Activated CD4-positive, alpha-beta T cell treated with anti-CD3 and anti-CD28 coated beads, Interleukin-2, amount 50 U/mL, for 1 hour (primary cell): ENCODE measurements at places on chromosomes 3 and 15.

DNA sequence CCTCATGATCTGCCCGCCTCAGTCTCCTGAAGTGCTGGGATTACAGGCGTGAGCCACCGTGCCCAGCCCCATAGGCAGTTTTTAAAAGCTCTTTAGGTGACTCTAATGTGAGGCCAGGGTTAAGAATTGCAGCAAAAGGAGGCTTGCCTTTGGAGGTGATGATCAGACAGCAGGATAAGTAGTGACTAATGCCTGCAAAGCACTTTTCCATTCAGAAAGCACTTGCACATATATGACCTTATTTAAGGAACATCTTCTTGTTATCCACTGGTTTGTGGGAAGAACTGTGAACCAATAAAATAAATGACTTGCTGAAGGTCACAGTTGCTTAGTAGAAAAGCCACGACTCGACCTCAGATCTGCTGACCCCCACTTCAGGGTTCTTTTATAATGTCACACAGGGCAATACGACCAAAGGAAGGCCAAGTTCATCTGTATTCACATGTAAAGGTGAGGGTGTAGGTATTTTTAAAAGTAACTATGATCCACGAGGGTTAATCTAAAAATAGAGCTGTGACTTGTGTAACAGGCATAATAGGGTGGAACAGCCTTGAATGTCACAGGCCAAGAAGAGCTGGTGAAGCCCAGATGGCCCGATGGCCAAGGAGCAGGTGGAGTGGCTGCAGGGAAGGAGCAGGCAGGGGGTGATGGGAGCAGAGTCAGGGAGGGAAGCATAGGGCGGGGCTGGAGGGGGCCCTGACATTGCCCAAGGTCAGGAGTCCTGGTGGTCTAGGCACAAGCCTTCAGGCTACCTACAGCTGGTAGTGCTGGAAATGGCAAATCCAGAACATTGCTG lies 24.4 kb downstream of the LARP6 start:
- DNase-seq: no peak

GRCh38 chr3:81863756-81864155 lies 102.3 kb upstream of the GBE1 start:
- DNase-seq: no peak

GRCh38 chr3:116281313-116282143 lies 163.8 kb downstream of the LSAMP start:
- DNase-seq: no peak

GRCh38 chr15:66751579-66751978 lies 49.5 kb downstream of the SMAD6 start:
- DNase-seq: no peak

DNA sequence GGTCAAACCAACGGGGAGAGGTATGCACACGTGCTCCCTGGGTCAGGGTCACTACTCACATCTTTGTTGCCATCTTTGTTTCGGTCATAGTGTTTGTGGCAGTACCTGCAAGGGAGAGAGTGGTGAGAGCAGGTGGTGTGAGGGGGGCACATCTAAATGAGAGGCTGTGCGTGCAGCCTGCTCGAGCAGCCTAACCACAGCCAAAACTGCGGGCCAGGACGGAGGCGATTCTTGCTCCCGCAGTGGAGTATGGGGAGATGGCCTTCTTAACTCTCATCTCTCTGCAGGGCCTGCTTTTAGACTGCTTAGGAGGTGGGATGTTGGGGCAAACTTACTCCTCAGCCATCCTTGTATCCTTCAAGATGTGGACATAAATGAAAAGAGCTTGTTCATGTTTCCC lies 6.9 kb upstream of the PLA2G4F start:
- DNase-seq: no peak

- DNase-seq: no peak
These were observed 674 bp upstream of the MECOM start for GRCh38 chr3:169663951-169664820.

- no peak for DNase-seq
These were observed 1044.6 kb upstream of the CFAP20DC start for GRCh38 chr3:60094392-60094947.
